ENCODE measurements at places on chromosomes 6 and 20.

DNA sequence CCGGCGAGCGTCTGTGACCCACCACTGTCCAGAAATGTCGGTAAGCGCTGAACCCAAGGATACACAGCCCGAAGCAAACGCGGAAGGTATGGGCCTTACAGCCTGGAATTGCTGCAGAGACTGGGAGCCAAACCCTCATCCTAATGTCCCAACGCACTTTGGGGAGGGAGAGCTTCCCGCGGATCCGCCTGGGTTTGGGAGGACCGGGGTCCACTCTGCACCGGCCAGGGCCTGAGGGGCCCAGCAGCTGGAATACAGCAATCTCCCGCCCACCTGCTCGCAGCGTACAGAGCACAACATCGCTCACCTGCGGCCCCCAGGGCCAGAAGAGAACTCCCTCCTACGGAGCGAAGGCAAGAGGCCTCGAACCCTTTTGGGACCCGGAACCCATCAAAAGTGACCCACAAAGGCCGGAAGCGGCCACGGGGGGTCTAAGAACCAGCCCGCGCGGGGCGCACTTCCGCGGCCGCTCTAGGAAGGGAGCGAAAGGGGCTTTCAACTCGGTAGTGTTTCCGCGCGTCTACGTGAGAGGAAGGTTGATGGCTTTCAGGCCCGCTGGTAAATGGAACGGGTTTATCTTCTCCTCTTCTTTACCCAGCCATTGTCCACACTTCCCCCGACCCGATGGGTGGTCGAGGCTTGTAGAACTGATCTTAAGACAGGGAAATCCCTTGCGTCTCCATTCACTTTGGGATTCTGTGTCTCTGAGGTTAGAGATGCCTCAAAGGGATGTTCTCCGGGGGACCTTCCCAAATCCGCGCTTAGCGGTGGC, at the start of gene ZSCAN12:
ZSCAN12 (minus strand) TSS at position 398 of the 772 bp plus-strand sequence. CDS start 1,342 bp downstream, outside the sequence.
- no peak for DNase-seq

DNA sequence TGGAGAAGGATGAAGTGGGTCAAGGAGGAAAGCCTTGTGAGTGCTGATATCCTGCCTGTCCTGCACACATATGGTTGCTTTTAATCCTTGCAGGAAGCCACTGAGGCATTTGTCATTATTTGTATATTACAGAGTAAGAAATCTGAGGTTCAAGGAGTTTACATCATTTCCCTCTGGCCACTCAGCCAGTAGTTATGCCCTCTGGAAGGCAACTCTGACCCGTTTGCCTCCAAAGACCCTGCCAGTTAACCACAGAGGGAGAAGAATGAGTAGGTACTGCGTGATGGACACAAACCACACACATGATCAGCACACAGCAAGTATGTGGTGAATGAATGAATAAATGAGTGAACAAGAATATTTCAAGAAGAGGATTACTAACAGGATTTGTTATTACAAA, 7.9 kb upstream of the FAM210B start:
- DNase-seq, result no peak

DNA sequence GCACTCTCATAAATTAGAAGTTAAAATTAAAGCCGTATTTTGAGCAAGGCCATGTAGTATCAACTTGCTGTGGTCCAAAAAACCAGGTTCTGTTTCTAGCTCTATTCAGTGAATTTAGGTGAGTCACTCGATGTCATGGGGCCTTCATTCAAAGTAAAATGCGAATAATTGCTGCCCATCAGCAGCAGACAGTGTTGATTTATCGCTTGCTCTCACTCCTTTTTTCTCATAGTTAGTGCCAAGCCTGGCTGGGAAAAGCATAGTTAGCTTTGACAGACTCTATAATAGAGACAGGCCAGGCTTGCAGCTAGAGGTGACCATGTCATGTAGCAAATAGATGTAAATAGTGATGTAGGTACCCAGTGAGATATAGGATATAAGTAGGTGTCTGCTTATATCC, 136.0 kb downstream of the EDN1 start:
- DNase-seq, result no peak

- no peak for DNase-seq
These were observed 241.9 kb downstream of the ADGB start for GRCh38 chr6:146840641-146841040.

DNA sequence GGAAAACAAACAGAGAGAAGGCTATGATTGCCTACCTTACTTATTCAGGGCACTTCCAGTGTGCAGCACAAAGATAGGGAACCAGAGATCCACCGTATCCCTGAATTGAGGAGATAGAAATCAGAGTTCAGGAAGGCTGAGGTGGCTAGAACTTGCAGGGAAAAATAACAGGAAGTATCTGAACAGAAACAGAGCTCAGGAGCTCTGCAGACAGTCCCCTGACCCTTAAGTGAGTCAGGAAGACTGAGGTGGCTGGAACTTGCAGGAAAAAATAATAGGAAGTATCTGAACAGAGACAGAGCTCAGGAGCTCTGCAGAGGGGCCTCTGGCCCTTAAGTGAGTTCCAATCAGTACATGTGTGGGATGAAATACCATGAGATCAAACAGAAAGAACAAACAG, 65.4 kb downstream of the RPRD1B start:
- no peak for DNase-seq

DNA sequence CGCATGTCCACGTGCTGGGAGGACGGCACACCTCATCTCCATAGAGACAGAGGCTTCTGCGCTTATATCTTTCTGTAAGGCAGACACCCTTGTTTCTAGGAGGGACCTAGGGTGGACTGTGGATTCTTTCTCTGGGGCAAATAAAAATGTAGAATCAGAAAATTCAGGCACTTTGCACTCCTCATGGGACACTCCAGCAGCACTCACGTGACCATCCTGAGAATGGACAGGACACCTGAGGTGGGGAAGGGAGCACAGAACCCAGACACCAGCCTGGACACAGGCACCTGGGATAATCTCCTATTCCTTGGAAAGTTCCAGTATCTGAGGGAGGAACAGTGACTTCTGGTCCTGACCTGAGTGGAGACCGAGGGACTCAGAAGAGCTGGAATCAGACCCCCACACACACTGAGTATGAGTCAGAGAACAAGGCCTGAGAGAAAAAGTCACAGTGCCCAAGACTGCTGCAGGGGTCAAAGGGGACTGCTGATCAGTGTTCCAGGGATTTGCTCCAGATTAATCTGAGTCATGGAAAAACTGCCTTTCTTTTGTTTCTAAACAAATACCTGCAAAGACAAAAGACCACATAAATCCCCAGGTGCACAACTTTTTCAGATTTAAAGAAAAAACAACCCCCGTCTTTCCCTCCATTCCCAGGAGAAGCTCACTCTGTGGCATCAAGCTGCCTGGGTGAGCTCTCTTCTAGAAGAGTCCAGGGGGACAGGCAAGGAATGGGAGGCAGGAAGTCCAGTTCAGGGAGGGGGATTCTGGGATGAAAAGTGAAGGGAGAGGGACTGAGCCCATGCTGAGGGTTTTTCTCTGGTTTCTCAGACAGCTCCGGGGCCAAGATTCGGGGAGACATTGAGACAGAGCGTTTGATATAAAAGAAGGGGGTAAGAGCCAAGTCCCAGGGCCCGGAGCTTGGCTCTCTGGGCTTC, 35.6 kb upstream of the MICB start:
- no peak for DNase-seq

DNA sequence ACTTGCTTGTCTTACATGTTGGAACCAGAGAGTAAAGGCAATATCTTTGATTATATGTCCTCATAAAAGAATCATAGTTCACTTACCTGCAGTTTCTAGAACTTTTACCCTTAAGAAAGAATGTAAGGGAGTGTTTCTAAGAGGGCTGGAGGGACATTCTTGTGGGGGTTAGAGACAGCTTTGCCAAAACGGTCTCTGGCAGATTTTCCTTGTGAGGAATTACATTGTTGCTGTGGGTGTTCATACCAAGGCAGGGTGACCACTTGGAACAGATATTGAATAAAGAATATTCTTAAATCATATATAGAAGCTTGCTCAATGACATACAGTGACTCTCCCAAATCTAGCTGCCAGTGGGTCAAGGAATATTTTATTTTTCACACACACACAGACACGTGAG, 517.6 kb upstream of the SOX4 start:
- DNase-seq, result no peak

DNA sequence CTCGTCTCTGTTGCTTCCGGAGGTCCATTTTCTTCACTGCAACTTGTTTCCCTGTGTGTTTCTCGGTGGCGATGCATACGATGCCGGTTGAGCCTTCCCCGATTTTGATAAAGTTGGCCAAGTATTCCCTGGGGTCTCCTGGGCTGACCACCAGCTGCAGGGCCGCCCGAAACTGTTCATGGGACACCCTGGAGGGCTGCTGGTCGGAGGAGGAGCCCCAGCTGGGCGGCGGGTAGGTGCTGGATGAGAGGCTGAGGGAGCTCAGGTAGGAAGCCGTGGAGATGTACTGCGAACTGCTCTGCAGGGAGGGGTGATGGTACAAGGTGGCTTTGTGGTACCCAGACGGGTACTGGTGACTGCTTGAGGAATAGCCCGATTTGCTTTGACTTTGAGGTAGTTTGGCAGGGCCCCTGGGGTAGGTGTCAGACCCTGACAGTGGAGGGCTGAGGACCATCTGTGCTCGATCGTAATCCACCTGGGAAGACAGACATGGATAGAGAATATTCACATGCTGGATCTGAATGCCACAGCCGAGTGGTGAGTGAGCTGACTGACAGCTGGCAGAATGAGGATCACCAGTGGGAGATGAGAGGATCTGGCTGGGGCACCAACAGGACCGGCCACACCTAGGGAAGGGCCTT, 51.6 kb downstream of the LAMP5 start:
- DNase-seq, result no peak

DNA sequence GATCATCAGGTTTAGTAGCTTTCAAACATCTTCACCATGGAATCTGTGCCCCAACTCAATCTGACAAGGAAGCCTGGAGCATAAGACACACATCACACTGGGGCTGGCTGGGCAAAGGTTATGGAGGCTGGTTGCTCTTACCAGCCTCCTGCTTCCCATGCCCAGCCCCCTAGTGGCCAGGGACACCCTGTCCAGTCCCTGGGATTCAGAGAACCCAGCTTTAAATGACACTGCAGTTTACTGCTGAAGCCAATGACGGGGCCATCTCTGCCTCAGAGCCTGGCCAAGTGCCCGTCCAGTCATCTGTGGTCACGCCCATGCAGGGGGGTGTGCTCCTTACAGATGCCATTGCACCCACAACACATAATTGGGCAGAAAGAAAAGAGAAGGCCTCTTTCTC, 272.9 kb downstream of the SMOC2 start:
- DNase-seq, result no peak

- peak; percentile 58 for DNase-seq
These were observed 3.5 kb downstream of the GNMT start for GRCh38 chr6:42963855-42964605.

- no peak for DNase-seq
These were observed 115.1 kb upstream of the ARID1B start for GRCh38 chr6:156662025-156662445.

- no peak for DNase-seq
These were observed 21.2 kb upstream of the BNIP5 start for GRCh38 chr6:36357872-36358225.

- no peak for DNase-seq
These were observed 25.1 kb downstream of the FKBP1C start for GRCh38 chr6:63236398-63236817.

GRCh38 chr6:107819964-107820337, 4.2 kb downstream of the SCML4 start:
- DNase-seq, result no peak

DNA sequence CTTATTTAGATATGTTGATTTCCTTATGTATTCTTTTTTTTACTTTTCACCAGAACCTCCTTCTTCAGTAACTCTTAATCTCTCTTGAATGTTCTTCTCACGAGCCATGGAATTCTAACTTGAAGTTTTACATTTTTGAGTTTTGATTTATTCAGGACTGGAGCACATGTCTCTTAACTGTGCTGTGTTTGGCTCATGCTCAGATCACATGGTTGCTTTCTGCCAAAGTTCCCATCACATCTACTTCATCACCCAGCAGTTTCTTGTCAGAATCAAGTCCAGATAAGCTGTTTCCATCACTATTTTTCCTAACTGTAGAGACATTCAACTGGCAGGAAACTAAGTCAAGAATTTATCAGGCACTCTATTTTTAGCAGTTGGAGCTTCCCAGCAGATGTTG, 31.7 kb downstream of the SLC35A1 start:
- no peak for DNase-seq

DNA sequence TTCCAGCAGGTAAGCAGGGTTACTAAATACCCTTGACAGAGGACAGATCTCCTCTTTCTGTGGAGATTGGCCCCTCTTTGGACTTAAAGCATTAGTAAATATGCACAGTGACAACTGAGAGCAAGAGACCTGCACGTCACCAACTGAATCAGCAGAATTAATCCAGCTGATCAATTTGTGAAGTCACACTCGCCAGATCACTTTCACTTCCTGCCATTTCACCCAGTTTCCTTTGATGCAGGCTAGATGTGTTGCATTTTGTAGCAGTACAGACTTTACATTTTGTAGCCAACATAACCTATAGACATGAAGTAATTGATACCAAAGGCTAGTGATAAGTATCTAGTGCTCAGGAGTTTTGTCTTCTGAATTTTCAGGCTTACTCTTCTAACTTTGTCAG, 11.9 kb downstream of the SYNE1 start:
- DNase-seq, result no peak

Data from AML-193 (cell line).